CMK (cell line): ENCODE measurements at places on chromosomes 4 and X.

- no peak for DNase-seq
Measured at GRCh38 chr4:113904877-113905276, 74.6 kb downstream of the ARSJ start.

GRCh38 chrX:54049801-54050200 lies 5.5 kb upstream of the PHF8 start:
- DNase-seq = no peak

GRCh38 chr4:99868126-99868596 lies 26.1 kb downstream of the LAMTOR3 start:
- DNase-seq = no peak

DNA sequence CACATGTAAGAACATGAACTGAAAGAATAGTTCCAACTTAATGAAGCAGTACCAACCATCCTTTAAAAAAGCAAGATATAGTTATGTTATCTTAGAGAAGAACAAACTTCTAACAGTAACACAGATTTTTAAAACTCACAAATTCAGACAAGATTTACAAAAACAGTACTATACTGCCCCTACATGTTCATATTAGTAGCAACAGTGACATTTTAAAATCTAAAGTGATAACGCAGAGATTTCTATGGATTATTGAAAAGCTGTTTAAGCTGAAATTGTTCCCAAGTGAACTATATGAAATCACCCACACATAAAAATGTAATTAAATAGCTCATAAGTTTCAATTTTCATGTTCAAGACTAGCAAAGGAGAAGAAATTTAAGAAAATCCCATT lies 166.0 kb downstream of the FBXW7 start:
- no peak for DNase-seq

DNA sequence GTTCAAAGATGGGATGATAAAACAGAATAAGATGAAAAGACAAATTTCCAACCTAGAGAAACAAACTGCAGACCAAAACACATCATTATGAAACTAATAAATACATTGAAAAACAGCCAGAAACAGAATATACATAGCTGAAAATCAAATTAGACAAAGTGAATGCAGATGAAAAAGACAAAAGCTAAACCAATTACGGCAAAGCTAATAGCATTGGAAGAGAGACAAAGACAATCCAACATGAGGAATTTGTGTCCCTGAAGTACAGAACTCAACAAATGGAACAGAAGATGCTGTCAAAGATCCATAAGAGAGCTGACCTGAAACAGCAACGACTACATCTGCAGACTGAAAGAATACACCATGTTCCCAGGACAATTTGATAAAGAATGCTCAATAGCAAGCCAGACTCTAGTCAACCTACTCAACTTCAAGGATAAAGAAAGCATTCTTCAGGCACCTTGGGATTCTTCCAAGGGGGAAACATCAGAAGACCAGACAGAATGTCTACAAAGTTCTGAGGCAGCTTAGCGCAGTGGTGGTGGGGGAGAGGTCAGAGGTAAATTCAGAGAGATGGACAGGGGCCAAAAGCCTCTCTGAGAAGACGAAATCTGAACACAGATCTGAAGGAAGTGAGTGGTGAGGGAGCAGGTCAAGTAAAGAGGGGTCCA lies 27.4 kb upstream of the IRAK1 start:
- no peak for DNase-seq

DNA sequence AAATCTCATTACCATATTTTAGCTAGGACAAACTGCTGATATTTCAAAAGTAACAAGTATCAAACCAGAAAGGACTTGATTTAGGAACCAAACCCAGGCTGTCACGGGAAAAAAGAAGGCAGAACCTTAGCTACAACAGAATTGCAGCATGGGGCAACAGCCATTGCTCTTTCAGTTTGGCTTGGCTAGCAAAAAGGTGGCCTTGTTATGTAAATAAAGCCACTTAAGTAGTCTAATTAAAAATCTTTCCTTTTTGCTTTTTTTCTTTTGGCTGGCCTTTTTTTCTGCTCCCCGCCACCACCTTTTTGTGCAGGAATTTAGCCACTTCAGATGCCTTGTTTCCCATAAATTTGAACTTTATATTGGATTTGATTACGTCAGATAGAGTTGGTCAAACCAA lies 235.9 kb downstream of the CPXCR1 start:
- DNase-seq = no peak

DNA sequence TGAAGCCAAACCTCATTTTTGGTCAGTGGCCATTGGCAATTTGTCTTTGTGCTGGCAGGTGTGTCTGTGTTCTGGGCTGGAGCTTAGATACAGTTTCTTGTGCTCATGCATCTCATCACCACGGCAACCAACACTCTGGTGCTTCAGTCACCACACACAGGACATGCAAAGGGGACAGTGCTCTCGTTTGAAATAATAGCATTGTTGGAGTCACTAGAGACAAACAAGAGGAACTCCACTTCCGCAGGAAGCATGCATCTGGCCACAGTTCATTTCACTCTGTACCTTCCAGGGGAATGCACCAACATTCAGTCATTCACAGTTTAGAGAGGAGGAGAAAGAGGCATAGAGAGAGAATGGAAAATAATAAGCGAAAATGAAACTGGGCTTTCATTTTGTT lies 267.4 kb downstream of the ANK2 start:
- no peak for DNase-seq

DNA sequence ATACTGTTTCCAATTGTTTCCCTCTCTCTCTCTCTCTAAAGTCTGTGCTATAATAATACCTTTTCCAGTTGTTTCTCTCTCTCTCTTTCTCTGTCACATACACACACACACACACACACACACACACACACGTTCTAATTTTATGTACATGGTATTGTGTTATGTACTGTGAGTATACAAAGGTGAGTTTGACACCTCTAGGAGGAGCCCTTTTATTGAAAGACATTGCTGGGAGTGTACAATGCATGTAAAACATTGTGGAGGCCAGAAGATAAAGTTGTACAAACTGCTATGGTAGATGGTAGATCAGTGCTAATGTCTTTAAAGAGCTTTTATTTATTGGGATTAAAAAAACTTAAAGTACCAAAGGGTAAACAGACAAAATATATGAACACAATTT lies 53.6 kb downstream of the BLTP1 start:
- no peak for DNase-seq

- DNase-seq = no peak
Measured at GRCh38 chrX:117568238-117568637, 548.4 kb downstream of the KLHL13 start.
